ENCODE measurements at places on chromosomes 3 and 15. TPM values are rescaled to one million over a fixed set of nuclear protein-coding genes. Genes with fewer than 3 reads are reported as not detected.

Gene RARRES1
- total RNA-seq = not detected

Gene GPR171
- total RNA-seq = 63.4 TPM

Gene SPTSSB
- total RNA-seq = 1.6 TPM

Gene ARHGEF26
- total RNA-seq = 0.13 TPM

Gene SUSD5
- total RNA-seq = not detected

Gene GASK1A
- not detected for total RNA-seq

Gene EEF1AKMT4
- 2.3 TPM for total RNA-seq

DNA sequence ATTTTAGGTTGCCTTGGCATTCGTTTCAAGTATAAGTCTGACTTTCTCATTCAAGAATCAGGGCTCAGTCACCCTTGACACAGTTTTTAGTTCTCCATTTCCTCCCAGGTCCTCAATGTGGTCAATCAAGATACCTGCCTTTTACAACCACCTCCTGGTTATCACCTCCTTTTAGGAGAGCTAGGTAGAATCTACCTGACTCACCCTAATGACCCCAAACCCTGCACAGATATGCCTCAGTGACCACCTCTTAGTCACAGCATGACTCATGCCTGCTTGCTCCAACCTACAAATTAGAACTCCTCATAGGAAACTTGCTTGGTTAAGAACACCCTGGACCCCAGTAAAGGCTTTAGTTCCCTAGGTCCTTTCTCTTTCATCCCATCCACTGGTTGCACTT is 22.5 kb downstream of the DMXL2 start:
- H3K4me3 ChIP-seq = no peak overlapping the region
- H3K27me3 ChIP-seq = no peaks in the 10 kb centered on the region

DNA sequence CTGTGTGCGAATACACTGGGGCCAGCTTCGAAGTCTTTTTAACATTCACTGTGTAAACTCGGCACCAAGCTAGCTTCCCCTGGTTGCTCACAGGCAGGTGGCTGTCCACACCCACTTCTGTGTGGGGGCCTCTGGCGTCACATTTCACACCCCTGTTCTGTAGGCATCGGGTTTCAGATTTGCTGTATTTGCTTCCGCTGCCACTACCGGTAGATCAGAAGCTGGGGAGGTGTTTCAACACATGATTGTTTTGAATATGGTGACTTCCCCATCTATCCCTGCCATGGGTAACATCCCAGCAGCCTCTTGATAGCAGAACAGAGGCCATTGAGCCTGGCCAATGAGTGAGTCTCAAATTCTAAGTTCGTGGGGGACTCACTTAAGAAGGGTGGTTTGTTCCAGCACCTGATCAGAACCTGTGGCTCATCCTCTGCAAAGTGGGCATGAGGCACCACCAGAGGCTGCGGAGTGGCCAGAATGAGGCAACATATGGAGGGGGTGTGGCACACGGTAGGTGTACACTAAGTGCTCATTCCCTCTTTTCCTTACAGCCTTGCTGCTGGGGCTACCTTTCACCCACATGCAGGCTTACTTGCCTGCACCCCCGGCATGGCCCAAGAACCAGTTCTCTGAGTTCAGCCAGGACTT is 61.5 kb downstream of the IQSEC1 start:
- H3K27me3 ChIP-seq = no peaks in the 10 kb centered on the region
- H3K4me1 ChIP-seq = peaks cover 84% of the 10 kb centered on the region
- peak overlapping the region; percentile 38 for H3K4me3 ChIP-seq
- peak overlapping the region; percentile 99 for H3K27ac ChIP-seq
- DNase-seq = peak; percentile 82
- H3K36me3 ChIP-seq = no peaks in the 10 kb centered on the region

- no peaks in the 10 kb centered on the region for H3K4me1 ChIP-seq
- DNase-seq = no peak
- no peaks in the 10 kb centered on the region for H3K27me3 ChIP-seq
- no peak overlapping the region for H3K27ac ChIP-seq
These were observed 184.5 kb upstream of the CHRNA7 start for GRCh38 chr15:31845791-31846190.

DNA sequence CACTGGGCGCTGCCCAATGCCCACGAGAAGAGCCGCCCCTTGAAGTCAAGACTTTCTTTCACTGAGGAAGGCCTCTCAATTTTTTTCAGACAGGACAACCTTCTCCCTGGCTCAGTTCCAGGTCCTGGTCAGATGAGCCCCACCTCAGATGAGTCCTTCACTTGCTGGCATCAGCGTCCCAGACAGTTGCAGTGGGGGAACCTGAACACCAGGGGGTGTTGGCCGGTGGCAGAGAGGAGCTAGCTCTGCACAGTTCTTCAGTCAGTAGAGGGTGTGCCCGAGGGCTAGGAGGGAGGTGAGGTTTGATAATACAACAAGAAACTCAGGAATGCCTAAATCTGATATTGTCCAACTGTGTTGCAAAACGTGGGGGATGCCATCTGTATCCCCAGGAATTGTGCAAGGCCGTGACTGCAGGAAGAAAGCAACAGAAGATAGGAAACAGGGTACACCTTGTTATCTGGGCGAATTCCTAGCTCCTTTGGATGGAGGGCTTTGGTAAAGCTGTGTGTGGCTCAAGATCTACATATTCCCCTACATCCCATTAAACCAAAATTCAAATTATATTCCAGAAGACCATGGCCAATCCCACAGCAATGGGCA is 34.3 kb downstream of the CCR3 start:
- peak; percentile 62 for DNase-seq
- H3K4me3 ChIP-seq = no peak overlapping the region
- no peaks in the 10 kb centered on the region for H3K36me3 ChIP-seq
- H3K4me1 ChIP-seq = peaks cover 43% of the 10 kb centered on the region
- H3K27ac ChIP-seq = no peak overlapping the region

Measured in naive thymus-derived CD4-positive, alpha-beta T cell (primary cell).